ENCODE measurements at places on chromosomes 6 and 20.

- no peak for DNase-seq
Measured at GRCh38 chr20:10806539-10806938, 132.7 kb upstream of the JAG1 start.

GRCh38 chr6:49300443-49300842 lies 162.6 kb downstream of the MMUT start:
- DNase-seq = no peak

GRCh38 chr6:26415791-26416190 lies 13.7 kb downstream of the BTN3A1 start:
- no peak for DNase-seq

DNA sequence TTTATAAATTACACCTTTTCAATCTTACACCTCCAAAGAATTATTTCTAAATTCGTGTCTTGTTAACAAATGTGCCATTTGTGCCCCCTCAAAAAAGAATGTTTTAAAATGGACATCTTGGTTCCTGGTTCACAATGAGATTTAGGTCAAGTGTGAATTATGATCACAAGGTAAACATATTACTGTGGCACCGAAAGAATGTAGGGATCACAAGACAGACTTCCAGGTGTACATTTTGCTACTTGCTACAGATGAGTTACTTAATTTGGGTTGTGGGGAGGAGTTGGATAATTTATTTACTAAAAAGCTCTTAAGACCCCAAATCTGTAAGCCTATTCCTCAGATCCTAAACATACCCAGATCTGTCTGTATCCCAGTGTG lies 25.0 kb upstream of the ADTRP start:
- DNase-seq = no peak

- no peak for DNase-seq
Measured at GRCh38 chr6:6033858-6034257, 27.1 kb upstream of the NRN1 start.

- no peak for DNase-seq
Measured at GRCh38 chr6:67722861-67723261, 912.2 kb upstream of the ADGRB3 start.

Measured in stimulated activated CD4-positive, alpha-beta T cell treated with anti-CD3 and anti-CD28 coated beads, Interleukin-1b, Interleukin-23, amount 100 ng/mL, for 24 hours (primary cell).